ENCODE measurements at places on chromosomes 7 and 10.

DNA sequence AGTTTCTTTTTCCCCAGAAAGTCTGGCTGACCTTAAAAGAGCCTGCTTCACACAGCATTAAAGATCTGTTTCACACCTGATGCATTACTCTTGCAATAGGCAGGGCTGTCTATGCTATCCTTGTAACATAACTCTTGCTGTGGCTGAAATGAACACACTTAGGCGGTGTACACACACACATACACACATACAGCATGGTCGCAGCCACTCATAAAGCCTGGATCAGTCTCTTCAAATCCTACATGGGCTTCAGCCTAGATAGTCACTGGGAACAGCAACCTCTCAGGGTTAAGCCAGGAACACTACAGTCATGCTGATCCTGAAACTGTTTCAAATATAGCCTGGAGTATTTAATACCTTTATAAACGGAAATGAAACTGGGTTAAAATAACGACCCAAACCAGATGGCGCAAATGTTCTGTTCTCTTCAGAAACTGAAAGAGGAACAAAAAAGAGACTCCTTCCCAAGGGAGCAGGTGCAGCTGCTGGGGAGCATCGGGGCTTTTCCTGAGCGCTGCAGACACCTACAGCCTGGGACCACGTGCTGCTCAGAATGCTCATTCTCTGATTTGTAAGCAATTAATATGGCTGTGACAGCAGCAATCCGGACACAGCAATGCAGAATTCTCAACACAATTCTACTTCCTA, 61.0 kb upstream of the SFMBT2 start:
- no peak for DNase-seq

- no peak for DNase-seq
Measured at GRCh38 chr10:97542169-97543024, 30.2 kb upstream of the ANKRD2 start.

- no peak for DNase-seq
Measured at GRCh38 chr10:43806831-43807640, 158.4 kb upstream of the ZNF32 start.

GRCh38 chr10:124722798-124723783, 21.1 kb downstream of the FAM53B start:
- DNase-seq = no peak

GRCh38 chr10:73054286-73054685, 42.4 kb downstream of the P4HA1 start:
- DNase-seq = no peak

GRCh38 chr7:98930921-98931320, 52.6 kb downstream of the TRRAP start:
- DNase-seq = no peak
